ENCODE measurements at places on chromosomes 13 and 19. TPM values are rescaled to one million over a fixed set of nuclear protein-coding genes. Genes with fewer than 3 reads are reported as not detected.

DNA sequence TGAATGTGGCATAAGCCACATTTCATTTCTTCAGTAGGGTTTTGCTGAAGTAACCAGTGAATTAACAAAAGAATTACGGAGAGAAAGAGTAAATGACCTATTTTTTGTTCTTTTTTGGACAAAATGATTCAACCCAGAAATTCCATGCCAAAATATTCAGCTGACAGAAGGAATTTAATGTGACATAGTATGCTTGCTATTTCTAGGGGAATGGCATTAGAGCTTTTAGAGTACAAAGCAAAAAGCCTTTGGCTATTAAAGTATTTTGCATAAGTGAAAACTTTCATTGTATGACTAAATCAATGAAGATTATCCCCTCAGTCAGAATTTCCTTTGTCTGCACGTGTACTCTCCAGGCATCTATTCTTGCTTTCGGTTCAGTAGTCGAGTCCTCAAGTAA lies 465.3 kb downstream of the COG6 start:
- DNase-seq, result no peak

DNA sequence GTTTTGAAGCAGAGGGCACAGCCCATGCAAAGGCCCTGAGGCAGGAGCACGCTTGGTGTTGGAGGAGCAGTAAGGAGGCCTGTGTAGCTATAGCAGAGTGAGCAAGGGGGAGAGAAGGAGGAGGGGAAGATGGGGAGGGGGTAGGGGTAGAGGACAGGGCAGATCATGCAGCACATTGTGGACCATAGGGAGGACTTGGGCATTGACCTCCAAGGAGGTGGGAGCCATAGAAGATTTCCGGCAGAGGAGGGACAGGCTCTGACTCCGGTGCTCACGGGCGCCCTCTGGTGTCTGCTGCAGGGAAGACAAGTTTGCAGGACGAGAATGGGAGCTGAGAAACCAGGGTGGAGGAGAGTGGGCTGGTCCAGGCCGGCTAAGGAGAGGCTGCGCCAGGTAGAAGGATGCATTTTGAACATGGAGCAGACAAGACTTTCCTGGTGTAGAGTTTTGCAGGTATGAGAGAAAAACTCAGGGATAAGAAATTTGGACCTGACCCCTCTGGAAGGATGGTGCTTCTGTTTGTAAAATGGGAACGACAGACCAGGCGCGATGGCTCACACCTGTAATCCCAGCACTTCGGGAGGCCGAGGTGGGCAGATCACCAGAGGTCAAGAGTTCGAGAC lies 13.7 kb upstream of the CREB3L3 start:
- peak; percentile 46 for DNase-seq

The IGFL3 gene
- not detected for polyA plus RNA-seq

DNA sequence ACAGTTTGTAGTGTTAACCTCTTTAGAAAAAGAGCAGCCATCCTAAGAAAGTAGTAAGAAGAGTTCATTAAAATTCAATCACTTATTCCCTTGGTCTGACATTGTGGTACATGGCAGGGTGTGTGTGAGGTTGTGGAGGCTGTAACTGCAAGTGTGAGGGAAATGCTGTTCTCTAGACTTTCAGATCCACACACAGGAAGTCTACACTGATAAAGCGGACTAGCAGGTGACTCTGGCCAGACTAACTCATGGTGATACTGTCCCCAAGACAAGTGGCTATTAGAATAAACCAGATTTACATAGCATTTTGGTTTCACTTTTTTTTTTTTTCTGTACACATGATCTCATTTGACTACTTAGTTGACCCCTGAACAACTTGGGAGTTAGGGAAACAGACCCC lies 10.0 kb downstream of the MTIF3 start:
- no peak for DNase-seq

The ZNF544 gene
- 47.5 TPM for polyA plus RNA-seq

GRCh38 chr13:38013676-38014075 lies 144.1 kb upstream of the TRPC4 start:
- DNase-seq, result no peak

DNA sequence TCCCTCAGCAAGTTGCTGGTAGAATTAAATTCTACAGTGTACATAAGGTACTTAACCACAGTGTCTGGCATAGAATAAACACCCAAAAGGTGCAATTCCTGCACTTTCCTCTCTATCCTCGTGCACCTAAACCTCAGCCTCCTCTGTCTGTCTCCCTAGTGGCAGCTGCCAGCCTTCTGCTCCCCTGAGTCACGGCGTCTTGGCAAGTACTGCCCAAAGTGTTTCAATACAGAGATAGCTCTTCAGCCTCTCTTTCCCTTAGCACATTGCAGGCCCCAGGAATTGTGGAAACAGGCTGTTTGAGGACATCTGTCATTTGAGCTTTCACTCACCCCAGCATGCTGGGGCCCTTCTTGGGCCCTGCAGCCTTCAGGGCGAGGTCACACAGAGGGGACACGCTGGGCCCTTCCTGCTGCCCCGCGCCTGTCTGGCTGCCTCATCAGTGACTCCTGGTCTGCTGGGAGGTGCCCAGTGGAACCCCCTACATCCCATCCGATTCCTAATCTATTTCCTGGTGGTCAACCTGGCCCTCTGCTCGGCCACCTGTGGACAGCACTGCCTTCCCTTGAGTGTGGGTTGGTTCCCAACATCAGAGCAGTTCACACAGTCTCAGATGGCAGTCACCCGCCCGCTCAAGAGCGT lies 19.3 kb downstream of the COL4A2 start:
- DNase-seq, result no peak

DNA sequence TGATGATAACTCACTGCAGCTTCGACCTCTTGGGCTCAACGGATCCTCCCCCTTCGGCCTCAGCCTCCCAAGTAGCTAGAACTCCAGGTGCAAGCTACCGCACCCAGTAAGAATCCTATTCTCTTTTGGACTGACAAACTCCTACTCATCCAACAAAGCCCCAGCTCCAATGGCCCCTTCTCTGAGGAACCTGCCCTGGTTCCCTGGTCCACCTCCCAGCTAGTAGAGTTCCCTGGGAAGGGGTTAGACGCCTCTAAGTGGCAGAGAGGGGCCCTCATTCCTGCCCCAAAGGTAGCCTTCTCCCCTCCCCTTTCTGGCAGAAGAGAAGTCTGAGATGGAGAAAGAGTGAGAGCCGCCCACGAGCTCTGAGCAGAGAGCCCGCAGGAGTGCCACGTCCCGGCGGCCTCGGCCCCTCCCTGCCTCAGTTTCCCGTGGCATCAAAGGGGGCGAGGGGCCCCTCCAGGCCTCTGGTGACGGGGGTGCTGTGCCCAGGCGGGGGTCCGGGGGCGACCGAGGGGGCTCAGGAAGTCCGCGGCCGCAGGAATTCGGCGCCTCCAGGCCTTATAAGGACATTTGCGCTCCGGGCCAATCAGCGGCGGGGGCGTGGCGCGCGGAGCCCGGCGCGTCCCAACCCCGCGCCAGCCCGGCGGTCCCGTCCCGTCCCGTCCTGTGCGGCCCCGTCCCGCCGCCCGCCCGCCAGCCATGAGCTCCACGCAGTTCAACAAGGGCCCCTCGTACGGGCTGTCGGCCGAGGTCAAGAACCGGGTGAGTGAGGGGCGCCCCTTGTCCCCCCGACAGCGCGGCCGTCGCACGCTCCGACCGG lies at the start of gene CNN2:
TSS of gene CNN2 (plus strand) at position 649 of the 823 bp plus-strand sequence. CDS start at position 703, 54 bp downstream.
- peak; percentile 87 for DNase-seq

The CGB1 gene
- not detected for polyA plus RNA-seq

The ZNF43 gene
- polyA plus RNA-seq, result 33.4 TPM

The VSTM2B gene
- polyA plus RNA-seq, result not detected

The KIR2DL1 gene
- 0.29 TPM for polyA plus RNA-seq

GRCh38 chr13:77359171-77359570 lies 32.3 kb upstream of the MYCBP2 start:
- DNase-seq, result no peak

- DNase-seq, result no peak
Observed at GRCh38 chr19:46878613-46879375, 18.0 kb downstream of the ARHGAP35 start.

- no peak for DNase-seq
Observed at GRCh38 chr13:112658808-112659207, 31.0 kb upstream of the ATP11A start.

DNA sequence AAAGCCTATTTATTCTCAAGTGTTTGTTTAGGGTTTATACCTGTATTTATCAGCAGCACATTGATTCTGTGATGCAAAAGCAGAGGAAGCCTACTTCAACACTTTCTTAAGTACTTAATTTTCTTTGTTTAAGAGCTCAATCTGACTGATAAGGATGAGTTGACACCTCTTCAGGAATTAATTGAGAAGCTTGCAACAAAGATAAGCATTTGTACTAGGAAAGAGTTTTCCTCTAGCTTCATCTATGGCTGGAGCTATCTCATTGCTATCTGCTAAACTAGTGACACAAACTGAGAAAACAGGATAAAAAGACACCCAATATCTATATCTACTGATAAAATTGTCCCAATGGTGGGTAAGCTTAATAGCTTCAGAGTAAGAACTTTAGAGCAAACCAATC lies 170.1 kb upstream of the SLITRK6 start:
- DNase-seq, result no peak

- DNase-seq, result no peak
Observed at GRCh38 chr13:27968316-27969081, 616 bp downstream of the CDX2 start.

The CACNG8 gene
- polyA plus RNA-seq, result 0.35 TPM

The ZNF429 gene
- 34.9 TPM for polyA plus RNA-seq

DNA sequence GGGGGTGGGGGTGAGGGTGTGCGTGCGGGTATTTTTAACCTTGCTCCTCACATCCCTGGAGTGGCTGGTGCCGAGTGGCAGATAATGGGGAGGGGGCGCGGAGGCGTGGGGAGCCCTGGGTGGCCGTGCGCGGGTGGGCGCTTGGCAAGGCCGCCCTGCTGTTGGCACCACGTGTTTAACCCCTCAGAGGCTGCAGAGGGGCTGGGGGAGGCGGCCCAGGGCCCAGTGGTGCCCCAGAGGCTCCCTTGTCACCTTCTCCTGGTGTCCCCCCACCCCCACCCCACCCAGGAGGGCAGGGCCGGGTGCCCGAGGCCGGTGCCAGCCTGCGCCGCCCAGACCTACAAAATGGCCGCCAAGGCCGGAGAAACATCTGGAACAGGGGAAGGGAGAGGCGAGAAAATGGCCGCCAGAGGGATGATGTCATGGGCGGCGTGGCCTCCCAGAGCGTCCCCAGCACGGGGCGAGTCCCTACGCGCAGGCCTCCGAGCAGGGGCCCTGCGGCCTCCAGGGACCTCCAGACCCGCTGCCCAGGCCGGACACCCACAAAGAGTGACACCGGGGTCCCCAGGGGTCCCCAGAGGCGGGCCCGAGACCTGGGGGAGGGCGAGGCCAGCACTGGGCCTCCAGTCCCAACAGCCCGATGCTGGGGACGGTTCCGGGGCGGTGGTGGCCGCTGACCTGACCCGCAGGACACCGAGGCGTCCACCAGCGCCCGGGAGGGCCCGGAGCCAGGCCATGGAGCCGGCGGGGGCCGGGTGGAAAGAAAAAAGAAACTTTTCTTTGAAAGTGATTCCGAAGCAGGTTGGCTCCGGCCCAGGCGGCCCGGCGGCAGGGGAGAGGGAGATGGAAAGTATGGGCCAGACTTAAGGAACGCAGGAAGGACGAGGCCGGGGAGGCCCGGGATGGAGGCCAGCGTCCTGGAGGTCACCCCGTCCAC lies 38.2 kb downstream of the NFIC start:
- peak; percentile 73 for DNase-seq

GRCh38 chr19:29018542-29018941 lies 194.4 kb downstream of the UQCRFS1 start:
- no peak for DNase-seq

- no peak for DNase-seq
Observed at GRCh38 chr13:48429886-48430285, 17.0 kb upstream of the LPAR6 start.

The RPS16 gene
- polyA plus RNA-seq, result 1,452 TPM

- DNase-seq, result no peak
Observed at GRCh38 chr13:46173656-46174055, 8.3 kb downstream of the LCP1 start.

DNA sequence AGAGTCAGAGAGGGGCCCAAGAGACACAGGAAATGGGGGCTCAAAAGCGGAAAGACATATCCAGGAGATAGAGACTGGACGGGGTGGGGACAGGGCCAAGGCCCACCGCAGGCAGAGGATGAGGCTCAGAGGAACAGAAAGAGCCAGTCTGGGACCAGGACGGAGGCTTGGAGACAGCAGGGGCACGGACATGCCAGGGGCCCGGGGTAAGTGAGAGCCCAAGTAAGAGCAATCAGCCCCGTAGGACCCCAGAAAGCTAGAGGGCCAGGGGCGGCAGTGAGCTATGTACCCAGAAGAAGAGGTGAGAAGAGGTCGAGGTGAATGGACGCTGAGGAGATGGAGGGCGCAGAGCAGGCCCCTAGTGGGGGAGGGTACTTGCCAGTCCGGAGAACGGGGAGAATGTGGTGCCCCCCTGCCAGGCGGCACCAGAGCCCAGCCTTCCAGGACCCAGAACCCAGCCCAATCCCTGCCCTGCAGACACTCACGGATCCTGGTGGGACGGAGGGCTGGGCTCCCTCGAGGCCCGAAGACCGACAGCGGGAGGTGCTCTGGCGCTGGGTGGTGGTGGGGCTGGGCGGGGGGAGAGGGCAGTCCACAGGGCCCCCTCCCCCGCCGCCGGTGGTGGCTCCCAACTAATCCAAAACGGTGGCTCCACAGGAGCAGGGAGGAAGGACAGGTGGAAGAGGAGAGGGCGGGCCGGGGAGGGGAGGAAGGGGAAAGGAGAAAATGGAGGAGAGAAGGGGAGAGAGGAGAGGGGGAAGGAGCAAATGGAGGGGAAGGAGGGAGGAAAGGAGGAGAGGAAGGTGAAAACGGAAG lies 1.0 kb downstream of the GRIK5 start:
- no peak for DNase-seq

GRCh38 chr13:40113643-40114304 lies 458.3 kb downstream of the COG6 start:
- DNase-seq, result no peak

DNA sequence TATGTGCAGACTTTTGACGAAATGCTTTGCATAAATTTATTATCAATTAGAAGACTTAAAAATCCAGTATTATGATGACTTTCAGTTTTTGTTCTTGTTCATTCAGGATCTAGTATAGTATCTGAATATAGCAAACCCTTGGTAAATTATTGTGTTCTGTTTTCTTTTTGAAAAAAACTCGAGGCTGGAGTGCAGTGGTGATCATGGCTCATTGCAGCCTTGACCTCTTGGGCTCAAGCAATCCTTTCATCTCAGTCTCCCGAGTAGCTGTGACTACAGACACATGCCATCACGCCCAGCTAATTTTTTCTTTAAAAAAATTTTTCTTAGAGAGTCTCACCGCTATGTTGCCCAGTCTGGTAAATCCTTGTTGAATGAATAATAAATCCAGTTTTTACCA lies 4.6 kb downstream of the FARP1 start:
- no peak for DNase-seq

- DNase-seq, result peak; percentile 94
Observed at GRCh38 chr19:58059003-58059670, at the start of gene ZNF135. Gene ZNF135 (plus strand): TSS chr19:58059282. CDS start chr19:58060003, 721 bp downstream.

Measured in renal pelvis (tissue), 12 donors.